Caudate nucleus (tissue), 63 donors: ENCODE measurements at places on chromosomes 2 and 18.

GRCh38 chr18:31093880-31094279 is 8.3 kb downstream of the DSC2 start:
- no peak for DNase-seq

- DNase-seq, result no peak
Observed at GRCh38 chr2:177754492-177754873, 318.1 kb downstream of the PDE11A start.

GRCh38 chr2:237315170-237315828 is 98.7 kb downstream of the COL6A3 start:
- DNase-seq, result peak; percentile 3

DNA sequence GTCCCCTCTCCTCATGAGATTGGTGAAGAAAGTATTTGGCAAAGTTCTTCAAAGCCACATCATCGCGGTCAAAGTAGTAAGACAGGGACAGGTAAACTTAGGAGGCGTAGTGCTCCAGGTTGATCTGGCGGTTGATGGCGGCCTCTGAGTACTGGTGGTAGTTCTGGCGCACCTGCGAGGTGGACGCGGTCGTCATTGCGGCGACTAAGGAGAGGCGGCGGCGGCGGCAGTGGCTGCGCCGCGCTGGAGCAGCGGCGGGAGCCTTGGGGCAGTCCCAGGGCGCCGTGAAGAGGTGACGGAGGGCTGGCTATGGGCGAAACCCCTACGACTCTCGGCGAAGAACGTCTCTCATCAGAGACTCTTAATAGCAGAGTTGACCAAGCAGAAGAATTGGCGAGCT is 107.2 kb upstream of the UBE2E3 start:
- no peak for DNase-seq

DNA sequence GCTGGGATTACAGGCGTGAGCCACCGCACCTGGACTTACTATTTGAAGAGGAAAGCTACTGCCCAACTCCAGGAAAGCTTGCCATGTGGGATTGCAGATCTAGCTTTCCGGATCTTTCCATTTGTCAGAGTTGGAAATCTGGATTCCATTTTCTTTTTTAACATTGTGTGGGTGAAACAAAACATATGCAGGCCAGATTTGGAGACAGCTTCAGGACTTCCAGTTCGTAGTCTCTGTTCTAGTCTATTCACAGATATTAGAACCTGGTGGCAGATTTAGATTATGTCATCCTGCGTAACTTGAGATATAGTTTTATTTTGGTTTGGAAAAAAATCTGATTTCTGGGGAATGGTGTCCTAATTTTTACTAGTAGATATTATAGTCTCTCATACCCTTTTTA is 70.5 kb downstream of the ZNF236 start:
- no peak for DNase-seq

GRCh38 chr2:75612108-75612861 is 34.3 kb upstream of the MRPL19 start:
- no peak for DNase-seq

DNA sequence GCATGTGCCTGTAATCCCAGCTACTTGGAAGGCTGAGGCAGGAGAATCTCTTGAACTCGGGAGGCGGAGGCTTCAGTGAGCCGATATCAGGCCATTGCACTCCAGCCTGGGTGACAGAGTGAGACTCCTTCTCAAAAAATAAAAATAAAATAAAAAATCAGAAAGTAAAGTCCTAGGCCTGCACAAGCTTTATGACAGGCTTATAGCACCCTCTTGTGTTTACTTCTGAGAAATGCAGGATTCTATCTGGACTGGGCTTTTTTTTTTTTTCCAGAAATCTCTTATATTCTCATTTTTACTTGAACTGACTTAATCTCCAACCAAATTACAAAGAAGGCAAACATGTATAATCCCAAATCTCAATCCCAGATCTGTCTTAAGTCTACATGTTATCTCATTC is 26.1 kb upstream of the REG3G start:
- no peak for DNase-seq

GRCh38 chr18:45221363-45221762 is 393.9 kb upstream of the SLC14A2 start:
- DNase-seq, result no peak

- DNase-seq, result no peak
Observed at GRCh38 chr18:55256226-55256928, 297.1 kb upstream of the CCDC68 start.

GRCh38 chr2:85710687-85711577 is 16.8 kb downstream of the GNLY start:
- DNase-seq, result no peak

DNA sequence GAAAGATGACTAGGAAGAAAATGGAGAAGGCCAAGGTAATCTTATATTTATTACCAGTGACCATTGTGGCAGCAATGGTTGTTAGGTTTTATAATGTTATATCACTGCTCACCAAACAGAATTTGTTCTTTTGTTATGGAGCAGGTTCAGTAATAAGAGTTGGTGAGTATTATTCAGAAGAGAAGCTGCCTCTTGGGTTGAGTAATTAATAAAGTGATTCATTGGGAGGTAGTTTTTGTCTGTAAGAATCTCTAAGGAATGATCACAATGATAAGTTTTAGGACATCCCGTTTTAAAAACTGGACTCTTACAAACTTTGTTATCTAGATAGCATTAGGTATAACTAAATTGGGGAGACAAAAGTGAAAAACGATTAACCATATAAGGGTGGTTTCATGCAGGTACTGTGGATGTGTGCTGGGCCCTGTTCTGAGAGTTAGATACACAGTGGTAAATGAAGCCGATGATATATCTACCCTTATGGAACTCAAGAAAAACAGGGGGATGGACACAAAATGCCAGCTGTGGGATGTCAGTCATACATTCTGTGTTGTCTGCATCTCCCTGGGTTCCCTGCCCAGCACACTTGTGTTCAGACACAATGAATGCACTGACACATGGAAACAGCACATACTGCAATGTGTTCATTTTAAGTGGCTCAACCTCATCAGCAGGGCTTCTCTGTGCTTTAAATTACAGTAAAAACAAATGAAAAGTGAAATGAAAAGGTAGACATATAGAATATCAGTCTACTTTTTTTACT is 7.5 kb downstream of the MAP4K4 start:
- no peak for DNase-seq

DNA sequence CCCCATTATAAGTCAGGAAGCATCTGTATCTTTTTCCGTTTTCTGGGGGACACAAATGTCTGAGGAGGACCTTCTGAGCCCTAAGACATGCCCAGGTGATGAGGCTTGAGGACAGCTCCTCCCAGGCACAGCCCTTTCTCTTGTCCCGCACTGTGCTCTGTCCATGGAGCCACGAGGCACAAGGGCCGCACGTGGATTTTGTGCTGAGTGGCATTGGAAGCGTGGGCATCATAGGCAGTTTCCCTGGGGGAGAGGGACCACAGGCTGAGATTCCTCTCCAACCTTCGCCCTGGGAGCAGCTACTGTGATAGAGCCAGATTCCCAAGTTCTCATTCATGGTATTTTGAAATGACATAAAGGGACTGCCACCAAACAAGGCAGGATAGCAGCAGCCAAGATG is 139.9 kb downstream of the SH3RF3 start:
- no peak for DNase-seq
